ENCODE measurements at places on chromosomes 11 and 22.

GRCh38 chr22:29722587-29722986, 2.8 kb downstream of the CABP7 start:
- DNase-seq, result no peak

DNA sequence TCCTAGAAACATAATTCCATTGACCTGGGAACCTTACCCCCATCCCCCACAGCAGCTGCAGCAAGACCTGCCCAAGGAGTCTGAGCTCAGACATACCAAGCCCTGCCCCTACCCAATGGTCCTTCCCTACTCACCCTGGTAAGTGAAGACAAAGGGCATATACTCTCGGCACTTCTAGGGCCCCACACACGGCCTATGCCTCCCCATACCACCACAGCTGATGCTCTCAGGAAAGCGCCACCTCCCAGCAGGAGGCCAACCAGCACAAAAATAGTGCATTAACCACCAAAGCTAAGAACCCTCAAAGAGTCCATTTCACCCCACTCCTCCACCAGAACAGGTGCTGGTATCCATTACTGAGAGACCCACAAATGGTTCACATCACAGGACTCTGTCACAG, 74.4 kb upstream of the GUCY1A2 start:
- no peak for DNase-seq

GRCh38 chr11:12100841-12101242, 9.5 kb upstream of the MICAL2 start:
- no peak for DNase-seq

DNA sequence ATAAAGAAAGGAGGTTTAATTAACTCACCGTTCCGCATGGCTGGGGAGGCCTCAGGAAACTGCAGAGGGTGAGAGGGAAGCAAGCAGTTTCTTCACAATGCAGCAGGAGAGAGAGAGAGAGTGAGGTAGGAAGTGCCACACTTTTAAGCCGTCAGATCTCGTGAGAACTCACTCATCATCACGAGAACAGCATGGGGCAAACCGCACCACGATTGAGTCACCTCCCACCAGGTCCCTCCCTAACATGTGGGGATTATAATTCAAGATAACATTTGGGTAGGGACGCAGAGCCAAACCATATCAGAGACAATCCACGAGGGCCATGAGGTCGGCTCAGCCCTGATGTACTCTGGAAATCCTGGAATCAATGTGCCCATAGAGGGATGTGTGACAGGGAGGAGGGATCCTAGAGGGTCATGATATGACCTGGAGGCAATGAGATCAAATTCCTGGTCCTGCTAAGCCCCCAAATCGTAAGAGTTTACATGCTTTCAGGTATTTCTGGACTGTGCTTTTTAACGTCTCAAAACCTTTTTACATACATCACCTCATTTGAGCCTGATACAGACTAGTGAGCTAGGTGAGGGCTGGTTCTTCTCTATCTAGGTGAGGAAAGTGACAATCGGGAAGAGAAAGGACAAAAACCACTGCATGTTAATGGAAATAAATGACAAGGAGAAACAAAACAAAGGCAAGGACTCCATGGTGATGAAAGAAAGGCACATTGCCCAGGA, 19.5 kb upstream of the RASSF10 start:
- no peak for DNase-seq

DNA sequence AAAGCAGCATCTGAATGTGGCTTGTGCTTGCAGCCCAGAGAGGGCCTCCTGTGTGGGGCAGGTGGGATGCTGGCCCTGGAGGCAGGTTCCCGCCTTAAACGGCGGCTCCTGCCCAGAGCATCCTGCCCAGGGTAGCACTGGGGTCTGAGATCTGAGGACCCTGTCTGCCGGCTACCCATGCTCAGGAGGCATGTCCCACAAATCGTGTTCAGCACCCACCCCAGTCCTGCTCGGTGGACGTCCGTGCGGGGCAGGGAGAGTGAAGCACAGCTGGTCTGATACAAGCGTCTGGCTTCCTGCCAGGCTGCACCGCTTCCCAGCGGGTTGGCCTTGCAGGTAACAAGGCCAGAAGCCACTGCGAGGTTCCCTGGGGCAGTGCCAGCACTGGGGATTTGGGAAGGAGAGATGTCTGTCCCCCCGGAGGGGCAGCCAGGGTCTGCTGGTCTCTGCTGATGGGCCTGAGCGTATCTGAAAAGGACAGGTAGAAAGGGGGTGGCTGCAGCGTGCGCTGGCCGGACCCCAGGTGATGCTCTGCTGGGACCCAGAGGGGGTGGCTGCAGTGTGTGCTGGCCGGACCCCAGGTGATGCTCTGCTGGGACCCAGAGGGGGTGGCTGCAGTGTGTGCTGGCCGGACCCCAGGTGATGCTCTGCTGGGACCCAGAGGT, 3.6 kb downstream of the TRABD start:
- DNase-seq, result peak; percentile 84

GRCh38 chr11:28767574-28767973, 659.4 kb downstream of the METTL15 start:
- DNase-seq, result no peak

DNA sequence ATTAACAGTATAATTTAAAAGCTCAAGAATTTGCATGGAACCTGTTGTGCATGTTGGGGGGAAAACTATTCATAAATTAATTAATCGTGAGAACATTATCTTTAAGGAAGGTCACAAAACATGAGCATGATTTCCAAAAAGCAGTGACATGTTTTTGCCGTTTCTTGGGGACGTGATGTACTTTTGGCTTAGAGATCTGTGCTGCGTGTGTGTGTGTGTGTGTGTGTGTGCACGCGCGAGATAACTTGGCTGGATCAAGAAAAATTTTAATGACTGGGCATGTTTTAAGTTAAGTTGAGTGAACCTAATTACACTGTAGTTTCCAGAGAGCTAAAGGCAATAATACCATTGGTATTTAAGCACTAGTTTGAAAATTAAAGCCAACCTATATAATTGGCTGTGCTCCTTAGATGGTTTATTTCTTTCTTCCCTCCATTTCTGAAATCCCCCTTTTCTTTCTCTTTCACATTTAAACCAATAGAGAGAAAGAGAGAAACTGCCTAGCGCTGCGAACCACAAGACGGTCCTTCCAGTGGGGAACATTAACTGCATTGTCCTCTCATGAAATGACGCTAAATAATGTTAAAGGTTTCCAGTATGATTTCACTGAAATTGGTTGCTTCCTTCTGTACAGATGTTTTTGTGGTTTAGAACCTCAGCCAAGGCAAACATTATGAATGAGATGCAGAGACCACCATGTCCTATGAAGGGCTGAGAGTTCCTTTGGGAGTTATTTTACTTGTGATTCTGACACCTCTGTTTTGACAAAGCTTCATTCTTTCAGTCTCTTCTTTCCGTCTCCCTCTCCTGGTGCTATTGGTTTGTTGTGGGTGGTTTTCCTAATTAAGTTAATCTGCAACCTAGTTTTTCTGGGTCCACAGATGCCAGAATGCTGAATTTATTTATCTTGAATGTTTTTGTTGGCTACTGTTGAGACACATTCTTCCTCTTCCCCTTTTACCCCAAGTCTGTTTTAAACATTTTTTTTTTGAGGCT, 51.7 kb downstream of the ZBTB16 start:
- DNase-seq, result no peak

Data from NCI-H69 (cell line).